Myocyte (in vitro differentiated cells): ENCODE measurements at places on chromosomes 3 and 15.
A peak's percentile ranks its signal among the peaks of the same experiment; 100 is the strongest.

DNA sequence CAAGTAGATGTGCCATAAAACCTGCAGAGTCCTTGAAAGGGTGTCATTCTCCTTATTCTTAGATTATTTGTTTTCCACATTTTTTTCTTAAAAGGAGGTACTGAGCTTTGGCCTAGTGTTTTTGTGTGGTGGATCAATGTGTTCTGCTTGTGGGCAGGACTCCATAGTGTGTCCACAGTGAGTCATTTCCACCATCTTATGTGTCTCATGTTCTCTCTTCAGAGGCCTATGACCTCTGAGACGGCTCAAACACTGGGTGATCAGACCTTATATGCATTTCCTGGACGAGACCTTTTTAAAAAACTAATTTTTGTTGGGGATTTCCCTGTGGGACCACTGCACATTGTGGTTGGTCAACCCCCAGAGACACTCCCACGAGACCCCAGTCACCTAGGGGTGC is 93.4 kb downstream of the CHCHD4 start:
- no peak for DNase-seq

DNA sequence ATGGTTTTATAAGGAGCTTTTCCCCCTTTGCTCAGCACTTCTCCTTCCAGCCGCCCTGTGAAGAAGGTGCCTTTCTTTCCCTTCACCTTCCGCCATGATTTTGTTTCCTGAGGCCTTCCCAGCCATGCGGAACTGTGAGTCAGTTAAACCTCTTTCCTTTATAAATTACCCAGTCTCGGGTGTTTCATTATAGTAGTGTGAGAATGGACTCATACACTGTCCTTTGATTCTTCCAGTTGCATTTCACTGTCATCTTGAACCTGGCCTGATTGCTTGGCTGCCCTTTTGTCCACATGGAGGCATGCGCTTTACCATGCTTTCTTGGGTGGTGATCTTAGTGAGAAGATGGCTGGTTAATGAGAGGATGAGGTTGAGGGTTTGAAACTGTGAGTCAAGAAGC is 23.2 kb downstream of the USP13 start:
- no peak for DNase-seq

GRCh38 chr3:111547631-111548030 is 5.6 kb downstream of the CD96 start:
- no peak for DNase-seq

DNA sequence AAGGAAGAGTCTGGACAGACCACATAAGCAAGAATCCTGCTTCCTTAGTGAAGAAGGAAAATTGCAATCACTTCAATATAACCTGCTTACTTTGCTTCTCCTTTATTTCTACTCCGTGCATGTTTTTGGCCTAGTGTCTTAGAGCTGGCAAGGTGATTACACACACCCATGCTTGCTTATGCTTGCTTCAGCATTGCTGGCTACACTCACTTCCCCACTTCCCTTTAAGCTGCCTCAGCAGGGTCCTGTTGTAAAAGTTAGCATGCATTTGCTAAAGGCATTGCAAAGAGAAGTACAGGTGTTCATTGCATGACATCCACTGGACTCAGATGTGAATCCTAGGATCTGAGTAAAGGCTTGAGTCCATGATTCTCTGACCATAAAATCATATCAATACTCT is 47.5 kb upstream of the STT3B start:
- no peak for DNase-seq

GRCh38 chr3:159513444-159513843 is 475.2 kb upstream of the IL12A start:
- DNase-seq, result no peak

DNA sequence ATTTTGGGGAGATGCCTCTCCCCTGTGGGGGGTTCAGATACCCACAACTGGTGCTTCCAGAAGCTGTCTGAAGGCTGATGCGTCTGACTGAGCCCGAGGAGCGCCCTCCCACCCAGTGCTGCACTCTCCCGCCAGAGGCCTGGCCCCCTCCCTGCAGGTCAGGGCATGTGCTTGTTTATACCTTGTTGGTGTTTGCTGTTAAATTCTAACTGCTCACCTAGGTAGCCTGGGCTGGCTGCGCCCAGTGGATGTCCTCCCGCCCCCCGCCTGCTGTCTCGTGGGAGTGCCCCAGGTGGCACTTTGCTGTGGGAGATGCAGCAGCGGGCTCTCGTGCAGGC is 12.9 kb downstream of the KLF13 start:
- no peak for DNase-seq

DNA sequence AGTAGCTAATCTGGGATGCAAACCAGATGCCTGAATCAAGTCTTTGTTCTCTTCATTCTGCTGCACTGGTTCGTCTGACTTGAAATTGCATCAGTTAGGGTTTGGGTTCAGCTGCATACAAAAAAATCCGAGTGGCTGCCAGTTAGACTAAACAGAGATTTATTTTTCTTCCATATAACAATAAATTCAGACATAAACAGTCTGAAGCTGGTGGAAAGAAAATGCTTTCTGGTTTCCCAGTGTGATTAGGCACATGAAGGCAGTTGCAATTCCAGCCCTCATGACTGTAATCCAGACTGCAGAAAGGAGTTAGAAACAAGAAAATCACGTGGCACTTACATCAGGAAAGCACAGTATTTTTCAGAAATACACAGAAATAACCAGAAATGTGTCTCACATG is 930.7 kb downstream of the MCTP2 start:
- no peak for DNase-seq

DNA sequence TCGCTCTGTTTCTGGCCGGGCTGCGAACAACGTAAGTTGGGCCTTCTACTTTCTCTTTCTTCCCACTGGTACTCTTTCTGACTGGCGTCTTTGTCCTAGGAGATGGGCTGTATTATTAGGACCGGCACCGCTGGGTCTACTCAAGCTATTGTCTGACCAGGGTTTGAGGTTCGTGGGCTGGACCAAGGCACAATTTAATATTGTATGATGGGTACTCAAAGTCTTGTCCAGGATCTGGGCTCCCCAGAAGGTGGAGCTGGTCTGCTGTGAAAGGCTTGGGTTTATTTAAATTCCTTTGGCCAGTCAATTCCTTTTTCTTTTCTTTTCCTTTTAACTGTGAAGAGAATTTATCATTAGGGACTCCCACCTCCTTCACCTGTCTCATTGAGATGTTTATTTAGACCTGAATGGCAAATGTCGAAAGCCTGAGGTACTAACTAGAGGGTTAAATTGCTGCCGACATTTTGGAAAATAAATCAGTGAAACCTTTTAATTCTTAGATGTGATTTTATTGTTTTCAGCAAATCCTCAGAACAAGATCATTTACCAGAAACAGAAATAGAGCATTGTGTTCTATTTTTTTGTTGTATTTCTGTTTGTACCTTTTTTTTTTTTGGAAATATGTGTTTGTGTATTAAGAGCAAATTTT is 410 bp downstream of the LRRC49 start:
- DNase-seq, result peak; percentile 74

GRCh38 chr3:144128108-144128892 is 156.7 kb downstream of the DIPK2A start:
- DNase-seq, result no peak

- no peak for DNase-seq
Measured at GRCh38 chr15:69562564-69562963, 109.9 kb downstream of the RPLP1 start.

DNA sequence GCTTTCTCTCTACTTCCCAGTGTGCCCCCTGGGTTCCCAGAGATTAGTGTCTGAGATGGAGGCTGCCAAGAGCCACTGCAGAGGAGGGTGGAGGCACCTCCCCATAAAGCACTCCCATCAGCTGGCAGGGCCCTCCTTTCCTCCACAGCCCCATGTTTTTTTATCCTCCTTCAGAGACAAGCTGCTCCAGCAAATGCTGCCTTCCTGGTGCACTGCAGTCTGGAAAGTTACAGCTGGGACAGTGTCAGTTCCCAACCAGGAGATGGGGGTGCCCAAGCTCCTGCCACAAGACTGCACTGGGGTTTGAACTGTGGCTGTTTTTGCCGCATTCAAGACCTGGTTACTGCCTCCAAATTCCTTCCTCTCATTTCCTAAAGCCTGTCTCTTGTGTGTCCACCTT is 206.1 kb downstream of the CADPS start:
- no peak for DNase-seq

GRCh38 chr15:71891026-71891425 is 80.7 kb downstream of the NR2E3 start:
- DNase-seq, result peak; percentile 66

DNA sequence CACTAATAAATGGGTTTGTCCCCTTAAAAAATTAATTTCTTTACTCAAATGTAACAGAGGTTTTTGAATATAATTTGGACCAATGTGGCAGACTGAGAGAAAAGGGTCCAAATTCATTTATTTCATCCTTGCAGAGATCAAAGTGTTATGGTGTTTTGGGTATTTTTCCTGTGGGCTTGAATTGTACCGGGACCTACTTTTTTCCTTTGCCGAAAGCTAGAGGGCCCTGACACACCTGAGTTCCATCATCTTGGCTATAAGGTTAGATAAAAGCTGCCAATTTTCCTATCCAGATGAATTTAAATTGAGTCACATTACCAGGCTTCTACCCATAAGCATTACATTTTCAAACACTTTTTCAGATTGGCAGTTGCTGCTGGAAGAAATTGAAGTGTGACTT is 908 bp downstream of the CCNB2 start:
- no peak for DNase-seq

DNA sequence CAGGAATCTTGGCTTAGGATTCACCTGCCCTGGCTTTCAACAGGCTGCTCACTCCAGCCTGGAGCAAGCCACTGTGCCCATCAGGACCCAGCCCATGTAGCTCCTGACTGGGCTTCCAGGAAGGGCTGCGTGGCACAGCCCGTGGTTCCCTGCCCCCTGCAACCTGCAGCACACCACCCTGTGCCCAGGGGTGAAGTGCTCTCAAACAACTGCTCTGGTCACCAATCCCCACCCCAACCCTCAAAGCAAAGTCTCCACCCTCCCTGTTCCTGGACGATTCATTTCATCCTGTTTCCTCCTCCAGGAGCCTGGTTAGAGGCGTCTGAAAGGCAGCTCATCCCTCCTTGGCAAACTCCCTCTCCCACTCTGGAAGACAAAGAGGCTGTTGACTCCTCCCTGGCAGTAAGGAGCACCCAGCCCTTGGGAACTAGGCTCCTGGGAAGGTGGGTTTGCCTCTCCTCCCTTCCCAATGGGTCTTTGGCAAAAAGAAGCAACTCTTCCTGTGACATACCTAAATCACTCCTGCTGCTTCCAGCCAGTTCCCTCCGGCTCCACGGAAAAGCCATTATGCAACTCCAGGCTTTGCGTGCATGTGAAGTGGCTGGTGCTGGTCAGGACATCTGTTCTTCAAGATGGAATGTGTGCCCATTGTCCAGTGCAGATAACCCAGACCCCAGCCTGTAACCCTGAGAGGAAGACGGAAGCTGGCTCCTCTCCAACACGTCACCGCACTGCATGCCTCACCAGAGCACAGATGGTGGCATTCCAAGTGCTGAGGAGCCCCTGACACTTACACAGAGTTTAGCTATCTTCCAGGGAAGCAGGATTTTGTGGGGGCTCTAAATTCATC is 29.1 kb upstream of the VIPR1 start:
- peak; percentile 86 for DNase-seq

GRCh38 chr3:147405231-147406027 is 914 bp downstream of the ZIC4 start:
- DNase-seq, result no peak

- DNase-seq, result no peak
Measured at GRCh38 chr3:106206613-106207012, 337.8 kb upstream of the CBLB start.
